Breast epithelium (tissue), 4 donors: ENCODE measurements at places on chromosomes 2 and 18. TPM values are rescaled to one million over a fixed set of nuclear protein-coding genes. Genes with fewer than 3 reads are reported as not detected.

GRCh38 chr18:74420481-74420880, 36.6 kb downstream of the DIPK1C start:
- no peaks in the 10 kb centered on the region for H3K4me1 ChIP-seq
- no peak overlapping the region for H3K27ac ChIP-seq
- no peaks in the 10 kb centered on the region for H3K27me3 ChIP-seq
- no peaks in the 10 kb centered on the region for H3K36me3 ChIP-seq
- DNase-seq, result no peak

GRCh38 chr18:44556296-44556695, 124.4 kb upstream of the SETBP1 start:
- H3K36me3 ChIP-seq, result no peaks in the 10 kb centered on the region
- H3K27ac ChIP-seq, result no peak overlapping the region
- no peak overlapping the region for H3K4me3 ChIP-seq
- H3K4me1 ChIP-seq, result no peaks in the 10 kb centered on the region
- no peaks in the 10 kb centered on the region for H3K27me3 ChIP-seq

GRCh38 chr2:68620772-68621171, 22.6 kb upstream of the PROKR1 start:
- no peaks in the 10 kb centered on the region for H3K36me3 ChIP-seq
- H3K4me1 ChIP-seq, result no peaks in the 10 kb centered on the region

DNA sequence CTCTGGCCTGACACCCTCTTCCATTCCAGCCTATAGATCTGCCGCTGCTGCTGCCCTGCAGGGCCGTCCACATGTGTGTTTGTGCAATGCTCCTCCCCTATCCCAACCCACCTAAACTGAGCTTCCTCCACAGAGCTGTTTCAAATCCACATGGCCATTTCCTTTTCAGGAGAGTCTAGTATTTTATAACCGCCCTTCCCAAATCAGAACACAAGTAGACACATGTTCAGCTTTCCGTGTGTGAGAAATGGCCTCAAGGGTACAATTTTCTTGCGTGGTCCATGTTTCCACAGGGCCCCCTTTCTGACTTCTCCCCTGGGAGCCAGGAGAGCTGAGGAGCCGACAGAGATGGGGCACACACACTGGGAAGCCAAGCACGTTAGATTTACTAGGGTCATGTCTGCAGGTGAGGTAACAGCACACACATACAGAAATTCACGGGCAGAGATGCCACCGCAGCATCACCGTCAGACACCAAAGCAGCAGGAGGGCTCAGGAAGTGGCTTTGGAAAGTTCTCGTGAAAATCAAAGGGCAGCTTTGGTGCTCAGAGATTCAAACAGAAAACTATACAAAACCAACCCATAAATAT, 102.9 kb upstream of the TGFA start:
- H3K36me3 ChIP-seq, result no peaks in the 10 kb centered on the region
- no peak for DNase-seq
- H3K4me3 ChIP-seq, result no peak overlapping the region
- no peaks in the 10 kb centered on the region for H3K27me3 ChIP-seq
- no peaks in the 10 kb centered on the region for H3K4me1 ChIP-seq

DNA sequence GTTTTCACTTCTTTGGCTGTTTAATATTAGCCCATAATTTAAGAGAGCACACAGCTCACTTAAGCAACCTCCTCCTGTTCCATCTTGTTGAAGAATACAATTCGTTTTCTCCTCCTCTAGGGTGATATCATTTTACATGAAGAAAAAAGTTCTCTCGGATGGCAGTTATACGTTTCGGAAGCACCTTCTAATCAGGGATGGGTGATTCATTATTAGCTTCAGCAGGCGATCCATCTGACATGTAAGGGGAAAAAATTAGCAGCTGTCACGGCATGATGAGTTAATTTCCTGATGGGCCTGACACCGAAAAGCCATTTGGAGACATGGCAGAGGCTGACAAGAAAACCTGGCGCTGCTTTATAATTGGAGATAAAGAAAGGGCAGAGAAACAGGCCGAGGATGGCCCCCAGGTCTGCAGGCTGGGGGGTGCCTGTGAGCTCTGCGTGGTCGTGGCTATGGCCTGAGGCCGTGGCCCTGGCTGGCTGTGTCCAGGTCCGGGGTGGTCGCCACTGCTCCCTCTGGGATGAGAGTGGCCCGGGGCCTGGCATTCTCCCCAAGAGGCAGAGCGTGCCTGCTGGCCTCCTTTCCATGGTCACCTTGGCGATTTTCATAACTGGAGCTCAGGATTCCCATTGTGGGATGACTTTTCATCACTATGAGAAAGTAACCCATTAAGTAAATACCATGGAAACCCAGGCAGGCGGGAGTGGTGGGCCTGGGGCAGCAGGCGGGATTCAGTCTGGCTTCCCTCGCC, 140.1 kb downstream of the PTGR3 start:
- no peaks in the 10 kb centered on the region for H3K36me3 ChIP-seq
- no peak for DNase-seq
- H3K27me3 ChIP-seq, result no peaks in the 10 kb centered on the region
- no peak overlapping the region for H3K4me3 ChIP-seq
- no peaks in the 10 kb centered on the region for H3K4me1 ChIP-seq

- H3K27ac ChIP-seq, result no peak overlapping the region
- H3K4me3 ChIP-seq, result no peak overlapping the region
- H3K36me3 ChIP-seq, result no peaks in the 10 kb centered on the region
These were observed 27.5 kb downstream of the BUB1 start for GRCh38 chr2:110650346-110650745.

- no peak overlapping the region for H3K4me3 ChIP-seq
- no peaks in the 10 kb centered on the region for H3K36me3 ChIP-seq
- no peak overlapping the region for H3K27ac ChIP-seq
- no peaks in the 10 kb centered on the region for H3K4me1 ChIP-seq
These were observed 496.8 kb upstream of the RAB6C start for GRCh38 chr2:129482626-129483025.

- H3K27ac ChIP-seq, result no peak overlapping the region
- H3K4me3 ChIP-seq, result no peak overlapping the region
- H3K4me1 ChIP-seq, result no peaks in the 10 kb centered on the region
- no peaks in the 10 kb centered on the region for H3K36me3 ChIP-seq
- no peaks in the 10 kb centered on the region for H3K27me3 ChIP-seq
- no peak for DNase-seq
These were observed 75.6 kb downstream of the MOB4 start for GRCh38 chr2:197591339-197592072.

CNOT9 gene
- total RNA-seq, result 44.9 TPM

DNA sequence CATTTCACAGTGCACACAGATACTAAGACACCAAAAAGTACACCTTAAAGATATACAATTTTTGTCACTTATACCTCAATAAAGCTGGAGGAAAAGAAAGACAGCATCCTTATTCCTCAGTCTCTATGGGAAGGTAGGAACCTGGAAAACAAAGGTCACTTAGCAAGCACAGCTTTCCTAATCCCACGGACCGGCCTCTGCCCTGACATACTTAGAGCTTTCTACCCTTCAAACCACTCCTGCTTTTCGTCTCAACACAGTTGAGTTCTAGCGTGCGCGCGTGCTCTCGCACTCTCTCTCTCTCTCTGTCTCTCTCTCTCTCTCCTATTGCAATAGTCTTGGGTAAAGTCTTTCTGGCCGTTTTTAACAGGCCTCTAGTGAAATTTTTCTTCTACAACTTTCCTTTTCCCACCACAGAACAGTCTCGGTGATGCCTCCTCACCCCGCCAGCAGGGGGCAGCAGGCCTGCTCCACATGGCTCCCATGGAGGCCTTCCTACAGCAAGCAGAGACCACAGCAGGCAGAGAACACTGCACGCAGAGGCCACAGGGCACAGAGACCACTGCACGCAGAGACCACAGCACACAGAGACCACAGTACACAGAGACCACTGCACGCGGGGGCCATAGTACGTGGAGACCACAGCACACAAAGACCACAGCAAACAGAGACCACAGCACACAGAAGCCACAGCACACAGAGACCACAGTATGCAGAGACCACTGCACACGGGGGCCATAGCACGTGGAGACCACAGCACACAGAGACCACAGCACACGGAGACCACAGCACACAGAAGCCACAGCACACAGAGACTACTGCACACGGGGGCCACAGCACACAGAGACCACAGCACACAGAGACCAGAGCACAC, 106.9 kb downstream of the FBXO15 start:
- H3K4me1 ChIP-seq, result no peaks in the 10 kb centered on the region
- H3K4me3 ChIP-seq, result no peak overlapping the region
- no peaks in the 10 kb centered on the region for H3K36me3 ChIP-seq
- H3K27ac ChIP-seq, result no peak overlapping the region
- no peaks in the 10 kb centered on the region for H3K27me3 ChIP-seq

COLEC12 gene
- 11.7 TPM for total RNA-seq

GRCh38 chr18:55213586-55213985, 254.3 kb upstream of the CCDC68 start:
- DNase-seq, result no peak
- no peaks in the 10 kb centered on the region for H3K27me3 ChIP-seq
- H3K27ac ChIP-seq, result no peak overlapping the region
- H3K4me3 ChIP-seq, result no peak overlapping the region

DNA sequence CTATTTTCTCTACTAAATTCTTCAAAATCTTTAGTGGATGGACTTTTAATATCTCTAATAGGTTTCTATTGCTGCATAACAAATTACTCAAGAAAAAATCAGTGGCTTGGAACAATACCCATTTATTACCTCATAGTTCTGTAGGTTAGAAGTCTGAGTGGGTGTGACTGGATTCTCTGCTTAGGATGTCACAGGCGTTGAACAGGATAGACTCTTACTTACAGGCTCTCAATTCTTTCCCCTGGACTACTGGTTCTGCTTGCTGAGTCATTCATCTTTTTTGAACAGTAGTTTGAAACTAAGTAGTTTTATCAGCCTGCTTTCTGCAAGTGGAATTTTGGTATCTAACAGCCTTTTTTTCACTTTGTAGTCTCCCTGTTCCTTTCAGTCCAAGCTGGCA, 265.4 kb downstream of the ZNF385B start:
- no peak overlapping the region for H3K27ac ChIP-seq
- no peaks in the 10 kb centered on the region for H3K27me3 ChIP-seq
- H3K4me3 ChIP-seq, result no peak overlapping the region
- H3K4me1 ChIP-seq, result no peaks in the 10 kb centered on the region
- no peaks in the 10 kb centered on the region for H3K36me3 ChIP-seq
- no peak for DNase-seq

TCF23 gene
- not detected for total RNA-seq

GRCh38 chr2:131584940-131585339, 57.3 kb downstream of the CCDC74A start:
- no peak overlapping the region for H3K27ac ChIP-seq
- no peaks in the 10 kb centered on the region for H3K36me3 ChIP-seq
- H3K27me3 ChIP-seq, result no peaks in the 10 kb centered on the region
- DNase-seq, result no peak
- H3K4me1 ChIP-seq, result no peaks in the 10 kb centered on the region

DLX1 gene
- total RNA-seq, result not detected

- no peak for DNase-seq
- no peaks in the 10 kb centered on the region for H3K36me3 ChIP-seq
- H3K4me1 ChIP-seq, result no peaks in the 10 kb centered on the region
- H3K27me3 ChIP-seq, result no peaks in the 10 kb centered on the region
- no peak overlapping the region for H3K4me3 ChIP-seq
- H3K27ac ChIP-seq, result no peak overlapping the region
These were observed 27.3 kb downstream of the RFTN2 start for GRCh38 chr2:197647961-197648690.

GRCh38 chr2:138364554-138365162, 136.9 kb upstream of the SPOPL start:
- no peaks in the 10 kb centered on the region for H3K4me1 ChIP-seq
- no peaks in the 10 kb centered on the region for H3K36me3 ChIP-seq
- H3K27ac ChIP-seq, result no peak overlapping the region
- H3K27me3 ChIP-seq, result no peaks in the 10 kb centered on the region
- DNase-seq, result no peak
- no peak overlapping the region for H3K4me3 ChIP-seq

CCDC178 gene
- total RNA-seq, result 3.5 TPM

DNA sequence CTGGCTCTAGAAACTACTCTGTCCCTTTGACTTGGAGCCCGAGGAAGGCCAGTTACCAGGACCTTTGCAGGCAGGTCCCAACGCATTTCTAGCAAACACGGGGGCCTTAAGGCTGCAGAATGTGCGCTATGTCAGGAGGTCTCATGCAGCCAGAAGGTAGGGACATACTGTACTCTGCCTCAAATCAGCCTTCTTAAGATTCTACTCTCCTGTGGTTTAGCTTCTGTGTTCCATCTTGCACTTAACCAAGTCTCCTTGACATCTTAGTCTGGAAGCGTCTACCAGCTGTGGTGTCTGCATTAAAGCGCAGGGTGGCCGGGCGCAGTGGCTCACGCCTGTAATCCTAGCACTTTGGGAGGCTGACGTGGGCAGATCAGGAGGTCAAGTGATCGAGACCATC, 65.5 kb downstream of the STEAP3 start:
- H3K27ac ChIP-seq, result peak overlapping the region; percentile 78
- no peaks in the 10 kb centered on the region for H3K36me3 ChIP-seq
- peak; percentile 56 for DNase-seq
- no peak overlapping the region for H3K4me3 ChIP-seq
- H3K27me3 ChIP-seq, result no peaks in the 10 kb centered on the region
- no peaks in the 10 kb centered on the region for H3K4me1 ChIP-seq

COPS7B gene
- total RNA-seq, result 32.1 TPM

DNA sequence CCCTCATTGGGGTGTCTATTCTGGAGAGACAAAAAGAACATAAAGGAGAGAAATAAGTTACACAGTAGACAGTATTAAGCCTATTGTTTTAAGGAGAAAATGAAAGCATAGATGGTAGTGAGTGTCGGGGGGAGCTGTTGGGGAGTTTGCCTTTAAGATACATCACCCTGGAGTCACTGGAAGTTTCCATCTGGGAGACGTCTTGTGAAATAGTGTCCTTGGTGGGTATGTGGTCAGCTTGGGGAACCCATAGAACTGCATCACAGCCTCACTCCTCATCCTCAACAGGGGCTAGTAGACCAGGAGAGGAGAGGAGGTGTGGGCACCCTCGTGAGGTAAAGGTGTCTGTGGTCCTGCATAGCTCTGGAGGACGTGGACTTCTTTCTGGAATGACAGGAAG, 60.6 kb downstream of the RNF144A start:
- no peaks in the 10 kb centered on the region for H3K36me3 ChIP-seq
- H3K27me3 ChIP-seq, result no peaks in the 10 kb centered on the region
- DNase-seq, result no peak
- no peak overlapping the region for H3K27ac ChIP-seq
- no peak overlapping the region for H3K4me3 ChIP-seq

GRCh38 chr18:46868169-46868921, 49.0 kb downstream of the PIAS2 start:
- no peaks in the 10 kb centered on the region for H3K4me1 ChIP-seq
- H3K27ac ChIP-seq, result no peak overlapping the region
- H3K27me3 ChIP-seq, result no peaks in the 10 kb centered on the region
- DNase-seq, result no peak
- no peak overlapping the region for H3K4me3 ChIP-seq

MCFD2 gene
- total RNA-seq, result 83.0 TPM

GRCh38 chr18:10702206-10702605, 176.4 kb downstream of the NAPG start:
- DNase-seq, result no peak
- no peaks in the 10 kb centered on the region for H3K36me3 ChIP-seq
- no peak overlapping the region for H3K27ac ChIP-seq
- no peaks in the 10 kb centered on the region for H3K27me3 ChIP-seq
- H3K4me3 ChIP-seq, result no peak overlapping the region
- no peaks in the 10 kb centered on the region for H3K4me1 ChIP-seq

GAL3ST2 gene
- total RNA-seq, result 2.6 TPM

ERICH2 gene
- total RNA-seq, result 0.80 TPM
